ENCODE measurements at places on chromosomes 16 and 17.

DNA sequence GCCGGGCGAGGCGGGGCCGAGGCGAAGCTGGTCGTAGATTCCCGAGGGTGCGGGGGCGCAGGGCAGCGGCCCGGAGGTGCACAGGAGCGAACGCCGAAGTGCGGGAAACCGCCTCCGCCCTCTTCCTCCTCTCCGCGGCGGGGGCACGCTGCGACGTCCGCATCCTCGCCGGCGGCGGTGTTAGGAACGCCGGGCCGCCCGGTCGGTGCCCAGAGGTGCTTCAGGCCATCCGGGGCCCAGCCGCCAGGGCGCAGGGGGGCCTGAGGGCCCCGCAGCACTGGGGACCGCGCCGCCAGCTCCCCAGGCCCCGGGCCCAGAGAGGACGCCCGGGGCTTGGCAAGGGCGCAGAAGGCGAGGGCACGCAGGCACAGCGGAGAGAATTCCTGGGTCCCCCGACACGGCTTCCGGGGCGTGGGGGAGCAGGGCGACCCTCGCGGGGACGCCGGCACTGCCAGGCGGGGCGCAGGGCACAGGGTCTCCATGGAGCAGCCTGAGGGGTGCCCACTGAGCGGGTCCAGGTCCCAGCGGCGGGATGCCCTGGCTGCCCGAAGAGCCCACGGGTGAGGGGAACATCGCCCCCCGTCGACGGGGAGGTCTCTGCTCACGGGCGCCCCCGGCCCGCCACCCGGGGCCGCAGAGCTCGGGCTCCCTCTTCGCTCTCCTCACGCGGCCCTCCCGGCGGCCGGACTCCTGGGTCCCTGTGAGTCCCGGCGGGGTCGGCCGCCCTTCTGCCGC, 576 bp downstream of the EPOP start:
- peak; percentile 52 for DNase-seq

GRCh38 chr17:36851250-36851649, 86.0 kb upstream of the LHX1 start:
- DNase-seq = no peak

- no peak for DNase-seq
Measured at GRCh38 chr16:63744077-63744874, 1377.6 kb downstream of the CDH11 start.

GRCh38 chr17:74211912-74212208, 1.5 kb upstream of the TTYH2 start:
- no peak for DNase-seq

- DNase-seq = peak; percentile 41
Measured at GRCh38 chr16:66487580-66488275, 60.6 kb downstream of the BEAN1 start.

DNA sequence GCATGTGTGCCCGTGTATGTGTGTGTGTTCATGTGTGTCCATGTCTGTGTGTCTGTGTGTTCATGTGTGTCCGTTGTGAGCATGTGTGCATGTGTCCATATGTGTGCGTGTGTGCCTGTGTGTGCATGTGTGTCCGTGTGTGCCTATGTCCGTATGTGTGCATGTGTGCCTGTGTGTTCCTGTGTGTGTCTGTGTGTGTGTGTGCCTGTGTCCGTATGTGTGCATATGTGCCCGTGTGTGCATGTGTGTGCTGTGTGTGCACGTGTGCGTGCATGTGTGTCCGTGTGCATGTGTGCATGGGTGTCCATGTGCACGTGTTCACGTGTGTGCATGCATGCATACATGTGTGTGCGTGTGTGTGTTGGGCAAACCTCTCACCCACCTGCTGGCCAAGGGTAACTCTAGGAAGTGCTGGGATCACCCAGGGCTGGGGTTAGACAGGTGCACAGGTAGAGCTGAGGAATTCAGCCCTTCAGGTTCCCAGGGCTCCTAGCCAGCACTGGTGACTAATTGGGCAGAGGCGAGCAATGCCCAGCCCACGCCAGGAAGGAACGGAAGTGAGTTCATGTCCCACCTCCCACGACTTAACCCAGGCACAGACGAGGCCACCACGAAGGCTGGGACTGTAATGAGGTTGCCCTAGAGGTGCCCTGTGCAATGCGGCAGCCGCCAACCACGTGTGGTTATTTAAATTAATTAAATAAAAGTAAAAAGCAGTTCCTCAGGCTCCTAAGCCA, 8.2 kb upstream of the CSNK1D start:
- DNase-seq = no peak

GRCh38 chr16:12440228-12440530, 363.5 kb downstream of the CPPED1 start:
- no peak for DNase-seq

DNA sequence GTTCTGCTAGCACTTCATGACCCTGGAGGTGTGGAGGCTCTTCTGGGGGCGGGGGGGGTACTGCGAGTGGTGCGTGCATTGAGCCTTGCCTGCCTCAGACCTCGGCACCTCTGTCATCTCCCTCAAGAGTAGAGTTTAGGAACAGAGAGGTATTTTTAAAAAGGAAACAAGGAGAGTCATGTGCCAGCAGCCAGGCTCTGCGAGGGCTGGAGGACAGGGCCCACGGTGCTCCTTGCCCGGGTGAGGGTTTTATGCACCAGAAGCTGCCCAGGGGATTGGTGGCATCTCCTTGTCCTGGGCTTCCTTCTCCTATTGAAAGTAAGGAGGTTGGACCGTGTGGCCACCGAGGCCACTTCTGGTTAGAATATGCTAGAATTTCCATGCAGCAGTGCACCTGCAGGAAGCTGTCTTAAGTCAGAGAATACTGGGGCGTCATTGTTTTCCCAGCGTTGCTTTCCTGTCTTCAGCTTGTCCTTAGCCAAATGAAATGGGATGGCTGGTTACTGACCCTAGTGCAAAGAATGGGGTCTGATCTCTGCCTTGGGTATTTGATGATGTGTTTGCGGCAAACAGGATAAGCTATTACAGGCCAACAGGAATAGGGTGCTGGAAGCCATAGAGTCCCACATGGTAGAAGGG, 3.2 kb downstream of the CBX2 start:
- no peak for DNase-seq

- DNase-seq = no peak
Measured at GRCh38 chr17:78654325-78654724, 77.1 kb upstream of the DNAH17 start.

DNA sequence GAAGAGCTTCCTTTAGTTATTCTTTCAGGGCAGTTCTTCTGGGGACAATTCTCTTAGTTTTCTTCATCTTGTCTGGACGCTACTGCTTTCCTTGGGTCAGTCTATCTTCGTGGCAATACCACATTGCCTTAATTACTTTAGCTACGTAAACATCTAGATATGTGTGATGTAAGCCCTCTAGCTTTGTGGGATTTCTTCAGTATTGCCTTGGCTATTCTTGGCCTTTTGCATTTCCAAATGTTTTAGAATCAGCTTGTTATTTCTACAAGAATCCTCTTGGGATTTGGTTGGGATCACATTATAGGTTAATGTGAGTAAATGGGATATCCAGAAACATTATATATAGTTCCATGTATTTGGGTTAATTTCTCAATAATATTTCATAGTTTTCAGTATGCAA, 9.0 kb upstream of the ST6GALNAC2 start:
- no peak for DNase-seq

DNA sequence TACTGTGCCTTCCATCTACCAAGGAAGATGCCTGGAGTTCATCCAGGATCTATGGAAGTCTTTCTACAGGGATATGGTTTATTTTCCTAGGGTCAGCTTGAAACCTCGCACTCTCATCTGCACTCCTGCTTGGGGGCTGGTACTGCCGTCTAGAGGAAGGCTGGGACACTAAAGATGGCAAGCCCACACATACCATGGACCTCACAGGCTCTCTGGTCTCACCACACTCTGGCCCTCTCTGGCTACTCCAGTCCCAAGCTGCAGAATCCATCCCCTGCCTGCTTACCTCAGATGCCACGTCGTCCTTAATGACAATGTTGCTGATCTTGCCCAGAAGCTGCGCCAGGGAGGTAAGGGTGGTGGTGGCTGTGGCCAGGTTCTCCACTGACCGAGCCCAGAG, 2.1 kb upstream of the UNC119 start:
- DNase-seq = no peak

DNA sequence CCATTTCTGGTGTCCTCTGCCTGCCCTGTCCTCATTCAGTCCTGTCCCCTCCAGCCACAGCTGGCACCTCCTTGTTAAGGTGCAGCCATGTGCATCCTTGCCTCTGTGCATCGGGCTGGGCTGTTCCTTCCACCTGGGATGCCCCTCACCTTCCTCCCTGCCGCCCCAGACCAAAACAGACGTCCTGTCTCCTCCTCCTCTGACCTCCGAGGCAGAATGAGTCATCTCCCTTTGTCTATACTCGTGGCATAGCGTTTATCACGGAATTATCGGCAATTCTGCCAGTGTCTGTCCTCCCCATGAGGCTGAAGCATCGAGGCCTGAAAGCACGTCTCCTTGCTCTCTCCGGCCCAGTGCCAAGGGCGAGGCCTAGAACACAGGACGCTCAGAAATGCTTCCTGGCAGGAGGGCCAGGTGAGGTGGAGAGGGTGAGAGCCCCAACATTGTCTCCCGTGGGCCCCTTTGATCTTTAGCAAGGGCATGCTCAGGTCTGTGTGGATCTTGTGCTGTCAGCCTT, 4.6 kb downstream of the RAI1 start:
- no peak for DNase-seq

DNA sequence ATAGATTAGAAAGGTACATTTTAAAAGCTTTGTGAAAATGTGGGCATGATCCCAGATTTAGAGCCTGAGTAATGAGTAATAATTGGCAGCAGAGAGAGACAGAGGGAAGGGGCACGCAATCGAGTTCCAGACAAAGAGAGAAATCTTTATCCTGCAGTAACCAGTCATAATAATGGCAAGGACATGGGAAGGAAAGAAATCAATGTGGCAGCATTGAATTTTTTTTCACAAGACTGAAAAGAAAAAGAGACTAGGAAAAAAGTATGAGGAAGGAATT, 790.8 kb upstream of the SOX9 start:
- DNase-seq = no peak

- DNase-seq = no peak
Measured at GRCh38 chr17:30812218-30813177, 12.0 kb downstream of the CRLF3 start.

GRCh38 chr16:78929841-78930240, 670.7 kb downstream of the MAF start:
- no peak for DNase-seq

GRCh38 chr17:45942284-45942683, 47.9 kb downstream of the MAPT start:
- peak; percentile 99 for DNase-seq

DNA sequence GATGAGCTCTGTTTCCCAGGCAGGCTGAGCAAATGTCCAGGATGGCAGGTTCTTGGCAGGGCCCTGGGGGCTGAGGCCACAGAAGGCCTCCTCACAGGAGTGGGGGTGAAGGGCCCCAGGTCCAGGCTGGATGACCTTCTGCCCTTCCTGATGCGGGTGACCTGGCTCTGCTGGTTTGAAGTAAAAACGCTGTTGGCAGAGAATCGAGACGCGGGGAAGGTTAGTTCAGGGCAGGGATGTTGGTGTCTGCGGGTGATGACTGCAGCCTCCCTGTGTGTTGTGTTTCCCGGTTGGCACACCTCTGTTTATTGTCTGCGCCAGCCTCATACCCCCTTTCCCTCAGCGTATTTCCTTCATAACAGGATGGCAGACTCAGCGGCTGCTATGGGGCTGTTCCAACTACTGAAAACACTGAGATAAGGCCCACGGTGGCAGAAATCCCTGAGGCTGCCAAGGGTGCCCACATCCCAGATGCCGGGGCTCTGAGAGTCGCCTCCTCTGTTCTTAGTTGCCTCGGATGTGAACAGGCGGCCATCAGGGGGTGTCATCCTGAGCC, 104.6 kb downstream of the METRNL start:
- peak; percentile 38 for DNase-seq

- DNase-seq = no peak
Measured at GRCh38 chr16:4934591-4934990, 2.4 kb downstream of the PPL start.

DNA sequence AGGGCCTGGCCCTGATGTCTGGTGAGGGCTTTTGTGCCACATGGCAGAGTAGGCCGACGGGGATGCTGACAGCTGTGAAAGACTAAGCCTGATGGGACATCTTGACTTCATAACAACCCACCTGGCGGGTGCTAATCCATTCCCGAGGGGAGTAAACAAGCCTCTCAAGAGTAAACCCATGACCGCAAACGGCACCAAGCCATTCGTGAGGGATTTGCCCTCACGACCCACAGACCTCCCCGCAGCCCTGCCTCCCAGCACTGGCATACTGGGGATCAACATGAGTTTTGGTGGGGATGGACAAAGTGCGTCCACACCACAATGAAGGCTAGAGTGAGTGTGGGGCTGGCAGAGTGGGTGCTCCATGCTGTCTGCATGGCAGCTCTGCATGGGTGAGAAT, 11.7 kb downstream of the RNF213 start:
- no peak for DNase-seq

DNA sequence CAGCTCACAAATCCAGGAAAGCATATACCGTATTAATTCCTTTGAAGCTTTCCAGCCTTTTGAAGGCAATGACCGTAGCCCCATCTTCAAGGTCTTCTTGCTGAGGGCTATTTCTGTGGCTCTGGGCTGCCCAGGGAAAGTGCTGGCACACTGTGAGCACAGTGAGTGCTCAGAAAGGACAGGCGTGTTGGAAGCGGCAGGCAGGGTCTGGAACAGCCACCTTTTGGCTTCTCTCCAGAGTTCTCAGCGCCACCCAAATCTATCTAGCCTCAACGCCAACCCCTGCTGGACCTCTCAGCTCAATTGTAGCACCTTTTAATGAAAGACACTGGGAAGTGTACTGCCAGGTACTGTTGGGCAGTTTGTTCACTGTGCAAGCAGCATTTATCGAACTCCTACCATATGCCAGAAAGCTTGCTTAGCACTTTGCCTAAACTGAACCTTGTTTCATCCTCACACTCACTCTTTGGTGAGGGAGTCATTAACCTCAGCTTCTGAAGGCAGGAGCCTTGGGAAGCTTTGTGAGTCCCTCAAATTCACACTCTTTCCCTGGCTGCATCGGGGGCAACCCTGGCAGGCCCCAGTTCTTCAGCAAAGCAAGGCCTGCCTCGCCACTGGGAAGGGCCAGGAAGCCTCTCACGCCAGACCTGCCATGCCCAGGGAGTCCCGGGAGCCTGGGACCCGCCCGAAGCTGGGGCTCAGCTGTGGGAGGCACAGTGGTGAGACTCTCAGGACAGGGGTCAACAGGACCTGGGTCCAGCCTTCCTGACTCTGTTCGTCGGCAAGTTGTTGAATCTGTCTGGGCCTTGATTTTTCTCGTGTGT, 13.5 kb upstream of the CIBAR2 start:
- DNase-seq = no peak

GRCh38 chr16:700684-701584, 4.7 kb downstream of the FBXL16 start:
- DNase-seq = no peak

DNA sequence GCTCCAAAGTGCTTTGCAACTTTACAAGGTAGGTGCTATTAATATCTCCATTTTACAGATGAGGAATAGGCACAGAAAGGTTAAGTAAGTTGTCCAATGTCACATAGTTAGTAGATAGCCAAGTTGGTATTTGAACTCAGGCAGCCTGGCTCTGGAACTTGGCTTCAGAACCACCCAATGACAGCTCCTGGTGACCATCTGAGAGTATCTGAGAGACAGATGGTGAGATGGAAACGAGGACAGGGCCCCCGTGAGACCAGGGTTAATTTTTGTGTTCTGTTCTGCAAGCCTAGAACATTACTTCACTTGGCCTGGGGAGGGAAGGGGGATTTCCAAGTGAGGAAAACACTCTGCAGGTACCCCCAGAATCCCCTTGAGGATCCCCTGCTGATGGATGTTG, 9.8 kb upstream of the TMEM132E start:
- DNase-seq = no peak

GRCh38 chr16:62638964-62639870, 603.0 kb upstream of the CDH8 start:
- no peak for DNase-seq

GRCh38 chr16:83215406-83216001, 588.7 kb downstream of the CDH13 start:
- DNase-seq = peak; percentile 45

GRCh38 chr16:49494474-49494873, 120.9 kb downstream of the C16orf78 start:
- peak; percentile 27 for DNase-seq
